ENCODE measurements at places on chromosomes 12 and 14. TPM values are rescaled to one million over a fixed set of nuclear protein-coding genes. Genes with fewer than 3 reads are reported as not detected.

SERPINA10 gene
- total RNA-seq = not detected

PLEKHD1 gene
- total RNA-seq = 0.20 TPM

ART4 gene
- 2.3 TPM for total RNA-seq

CAPZA3 gene
- total RNA-seq = not detected
